ENCODE measurements at places on chromosomes 13 and 19.

GRCh38 chr19:1469255-1470054 lies 9.6 kb downstream of the C19orf25 start:
- no peak for DNase-seq

DNA sequence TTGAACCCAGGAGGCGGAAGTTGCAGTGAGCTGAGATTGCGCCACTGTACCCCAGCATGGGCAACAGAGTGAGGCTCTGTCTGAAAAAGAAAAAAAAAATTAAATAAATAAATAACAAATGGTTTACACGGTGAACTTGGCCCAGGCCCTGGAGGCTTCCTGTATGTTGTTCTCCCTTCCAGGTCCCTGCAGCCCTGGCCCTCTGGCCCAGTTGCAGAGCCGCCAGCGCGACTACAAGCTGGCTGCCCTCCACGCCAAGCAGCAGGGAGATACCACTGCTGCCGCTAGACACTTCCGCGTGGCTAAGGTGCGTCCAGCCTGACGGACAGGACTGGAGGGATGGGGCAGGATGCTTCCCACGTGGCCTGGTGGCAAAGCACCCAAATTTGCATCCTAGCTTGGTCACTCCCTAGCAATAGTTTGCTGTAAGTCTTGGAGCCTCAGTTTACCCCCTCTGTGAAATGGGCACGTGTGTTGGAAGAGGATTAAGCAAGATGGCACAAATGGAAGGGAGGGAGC lies 11.9 kb downstream of the CC2D1A start:
- no peak for DNase-seq

GRCh38 chr13:71255633-71256032 lies 611.4 kb downstream of the DACH1 start:
- DNase-seq, result no peak

DNA sequence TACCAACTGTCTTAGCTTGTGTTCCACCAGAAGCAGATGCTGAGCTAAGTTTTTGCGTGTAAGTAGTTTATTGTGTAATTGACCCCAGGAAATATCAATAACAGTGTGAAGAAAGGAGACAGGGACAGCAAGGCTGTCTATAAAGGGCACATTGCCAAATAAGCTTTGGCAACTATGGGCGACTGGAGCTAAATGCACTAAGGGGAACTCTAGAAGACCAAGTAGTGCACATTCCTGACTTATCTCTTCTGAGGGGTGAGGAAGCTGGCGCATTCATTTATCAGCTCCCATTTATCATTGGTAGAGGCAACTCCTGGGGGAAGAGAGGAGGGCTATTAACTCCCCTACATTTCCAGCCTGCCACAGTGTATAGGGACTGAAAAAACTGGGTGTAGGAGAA lies 135.0 kb downstream of the DLEU7 start:
- DNase-seq, result no peak

GRCh38 chr19:43690444-43690843 lies 20.5 kb upstream of the PLAUR start:
- no peak for DNase-seq

- DNase-seq, result no peak
These were observed 208.0 kb upstream of the UBL3 start for GRCh38 chr13:30058429-30058828.

GRCh38 chr19:39759457-39760184 lies 19.0 kb upstream of the LEUTX start:
- no peak for DNase-seq

Measured in fibroblast of skin of right biceps (primary cell).